ENCODE measurements at places on chromosomes 12 and 14.

GRCh38 chr12:114895827-114896226, 211.9 kb upstream of the TBX3 start:
- DNase-seq, result no peak

- no peak for DNase-seq
Measured at GRCh38 chr14:74592476-74593201, 19.4 kb downstream of the LTBP2 start.

GRCh38 chr14:45095143-45095542, 11.2 kb downstream of the PRPF39 start:
- no peak for DNase-seq

- DNase-seq, result no peak
Measured at GRCh38 chr14:49189375-49189774, 396.8 kb downstream of the RPS29 start.

GRCh38 chr12:19894803-19895202, 455.5 kb downstream of the AEBP2 start:
- DNase-seq, result no peak

DNA sequence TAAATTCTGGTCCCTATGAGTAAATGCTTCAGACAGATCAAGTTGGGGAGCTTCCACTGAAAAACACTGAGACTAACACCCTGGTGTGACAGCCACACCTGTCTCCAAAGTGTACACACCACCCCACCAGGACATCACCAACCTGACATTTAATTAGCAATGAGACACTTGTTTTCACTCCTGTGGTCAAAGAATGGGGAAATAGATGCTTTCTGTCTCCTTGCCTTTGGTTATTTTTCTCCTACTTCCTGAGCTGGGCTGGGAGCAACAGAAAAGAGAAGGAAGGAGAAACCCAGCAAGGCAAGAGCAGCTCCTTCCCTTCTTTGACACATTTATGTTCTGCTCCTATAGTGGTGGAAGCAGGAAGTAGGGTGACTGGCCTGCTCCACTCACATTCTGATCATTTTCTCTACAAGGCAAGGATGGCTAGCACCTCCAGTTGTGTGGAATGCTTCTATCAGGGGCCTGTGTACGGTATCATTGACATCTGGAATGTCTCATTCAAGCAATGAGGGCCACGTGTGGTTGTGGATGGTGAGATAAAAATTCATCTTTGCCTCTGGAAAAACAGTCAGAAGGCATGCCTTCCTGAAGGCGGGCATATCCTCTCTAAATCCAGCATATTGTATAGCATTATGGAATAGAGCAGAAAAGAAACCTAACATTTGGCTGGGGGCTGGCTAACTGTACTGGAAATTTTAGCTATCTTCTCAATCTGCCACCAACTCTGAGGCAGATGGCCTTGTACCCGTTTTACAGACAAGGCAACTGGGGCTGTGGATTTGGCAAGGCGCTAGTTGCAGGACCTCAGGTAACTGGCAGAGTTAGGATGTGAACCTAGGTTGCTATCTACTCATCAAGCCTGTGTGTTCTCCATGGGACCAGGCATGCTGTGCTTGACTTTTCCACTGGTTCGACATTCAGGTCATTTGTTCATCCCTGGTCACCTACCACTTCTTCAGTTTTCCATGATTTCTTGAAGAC, 24.8 kb upstream of the LGALS3 start:
- no peak for DNase-seq

GRCh38 chr12:18153826-18154225, 63.8 kb upstream of the RERGL start:
- DNase-seq, result no peak

- DNase-seq, result no peak
Measured at GRCh38 chr14:40623643-40624042, 983.0 kb upstream of the LRFN5 start.

GRCh38 chr12:954741-955140, 5.2 kb upstream of the RAD52 start:
- no peak for DNase-seq

DNA sequence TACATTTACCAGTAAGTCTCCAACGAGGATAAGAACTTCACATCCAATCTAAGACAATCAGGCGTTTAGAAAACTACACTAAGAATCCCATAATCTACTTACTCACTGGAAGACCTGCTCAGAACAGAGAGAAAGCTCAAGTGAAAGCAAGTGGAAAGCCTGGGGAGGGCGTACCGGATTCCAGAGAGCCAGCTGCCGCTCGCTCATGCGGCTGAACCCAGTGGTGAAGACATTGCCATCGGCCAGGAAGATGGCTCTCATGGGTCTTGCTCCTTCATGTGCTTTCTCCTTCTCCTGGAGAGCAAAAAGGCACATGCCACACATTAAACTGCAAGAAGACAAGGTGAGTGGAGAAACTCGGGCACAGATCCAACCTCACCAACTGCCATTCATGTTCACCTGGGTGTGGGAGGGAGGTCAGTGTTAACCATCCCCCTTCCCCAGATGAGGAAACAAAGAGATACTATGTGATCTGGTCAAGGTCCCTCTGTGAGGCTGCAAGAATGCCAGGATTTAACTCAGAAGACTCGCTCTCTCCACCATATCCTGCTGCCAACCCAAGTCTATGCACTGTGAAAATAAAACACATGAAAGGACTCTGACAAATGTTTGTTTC, 23.5 kb upstream of the SELPLG start:
- DNase-seq, result no peak

GRCh38 chr12:10048526-10048925, 18.0 kb downstream of the CLEC9A start:
- DNase-seq, result no peak

DNA sequence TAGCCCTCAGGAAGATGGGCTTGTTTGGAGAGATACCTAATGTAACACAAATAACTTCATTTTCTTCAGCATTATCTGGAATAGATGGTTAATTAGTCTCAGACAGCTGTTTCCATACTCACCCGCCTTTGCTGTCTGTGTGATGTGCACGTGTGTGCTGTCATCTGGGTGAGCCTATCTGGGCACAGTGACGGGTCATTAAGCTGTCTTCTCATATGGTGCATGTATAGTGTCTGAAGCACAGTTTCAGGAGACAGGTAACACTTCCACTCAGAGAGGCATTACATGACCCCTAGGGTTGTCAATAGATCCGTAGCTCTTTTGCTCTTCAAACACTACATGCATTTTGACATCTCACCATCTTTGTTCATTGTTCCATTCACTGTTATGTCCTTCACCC, 493.3 kb downstream of the APAF1 start:
- no peak for DNase-seq

DNA sequence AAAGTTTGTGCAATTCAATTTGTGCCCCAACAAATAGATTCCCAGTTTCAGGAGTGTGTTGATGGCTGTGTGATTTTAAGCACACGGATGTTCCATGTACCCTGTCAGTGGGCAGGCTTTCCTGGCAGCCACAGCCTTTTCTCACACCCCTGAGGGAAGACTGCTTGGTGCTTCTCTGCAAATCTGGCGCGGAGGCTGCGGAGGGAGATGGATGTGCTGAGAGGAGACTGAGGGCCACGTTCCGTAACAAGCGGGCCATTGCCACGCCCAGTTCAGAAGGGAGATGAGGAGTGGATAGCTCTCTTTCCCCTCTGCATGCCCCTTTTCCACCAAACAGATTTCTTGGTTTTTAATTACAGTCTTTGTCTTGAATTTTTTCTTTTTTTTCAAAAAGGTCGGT, 89.1 kb downstream of the BEGAIN start:
- no peak for DNase-seq

DNA sequence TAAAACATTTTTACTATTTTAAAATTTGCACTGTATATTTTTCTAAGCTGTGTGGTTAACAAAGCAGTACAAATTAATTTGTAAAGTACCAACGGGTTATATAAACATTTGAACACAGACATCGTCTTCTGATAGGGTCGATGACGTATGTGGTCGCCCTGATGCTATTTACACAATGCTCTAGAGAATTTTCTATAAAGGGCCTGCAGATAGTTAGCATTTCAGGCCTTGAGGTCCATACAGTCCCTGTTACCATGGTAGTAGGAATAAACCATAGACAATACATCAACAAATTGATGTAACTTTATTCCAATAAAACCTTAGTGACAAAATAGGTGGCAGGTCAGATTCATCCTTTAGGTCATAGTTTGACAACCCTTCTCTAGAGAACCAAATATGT, 25.7 kb upstream of the PDZRN4 start:
- DNase-seq, result no peak

- peak; percentile 85 for DNase-seq
Measured at GRCh38 chr14:55051423-55052268, at the start of gene MAPK1IP1L. Gene MAPK1IP1L (plus strand): TSS chr14:55051647. CDS start chr14:55061684, 10,037 bp downstream.

DNA sequence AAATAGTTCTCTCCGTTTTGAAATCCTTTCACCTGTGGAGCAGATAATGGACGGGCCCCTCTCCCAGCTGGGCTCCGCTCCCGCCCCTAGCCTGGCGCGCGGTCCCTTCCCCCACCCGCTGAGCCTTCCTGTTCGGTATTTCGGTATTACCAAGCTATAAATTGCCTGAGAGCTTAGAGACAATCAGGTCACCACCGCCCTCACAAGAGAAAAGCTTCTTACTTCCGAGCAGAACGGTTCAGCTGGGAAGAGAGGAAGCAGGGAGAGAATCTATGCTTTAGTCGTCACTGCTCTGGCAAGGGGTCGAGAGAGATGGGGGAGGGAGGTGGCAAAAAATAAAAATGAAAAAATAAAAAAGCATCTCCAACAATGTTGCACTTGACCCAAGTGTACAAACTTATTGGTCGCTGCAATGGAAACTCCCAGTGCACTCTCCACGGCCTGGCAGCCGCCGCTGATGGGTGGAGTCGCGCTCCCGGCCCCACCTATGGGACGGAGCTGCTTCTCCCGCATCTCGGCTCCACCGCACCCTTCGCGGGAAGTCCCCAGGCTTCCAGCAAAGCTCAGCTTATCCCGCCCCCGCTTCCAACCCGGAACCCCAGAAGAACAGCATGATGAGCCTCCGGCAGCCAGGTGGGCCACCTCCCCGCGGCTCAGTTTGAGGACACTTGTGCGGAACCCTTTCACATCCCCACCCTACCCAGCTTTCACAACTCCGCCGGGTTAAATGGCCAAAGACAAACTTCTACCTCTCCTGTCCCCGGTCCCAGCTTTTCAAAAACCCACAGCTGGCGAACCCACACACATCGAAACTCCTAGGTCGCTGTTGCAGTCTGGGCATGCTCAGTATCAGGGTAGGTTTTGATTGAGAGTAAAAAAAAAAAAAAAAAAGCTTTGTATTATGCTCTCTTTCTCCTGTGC, 832 bp upstream of the SYT1 start:
- DNase-seq, result peak; percentile 25

- no peak for DNase-seq
Measured at GRCh38 chr12:49094160-49094974, at the start of gene DHH. Gene DHH (minus strand): TSS chr12:49094801. CDS start chr12:49094512, 289 bp downstream.

GRCh38 chr12:45017916-45018315, 33.0 kb downstream of the DBX2 start:
- DNase-seq, result no peak

- DNase-seq, result no peak
Measured at GRCh38 chr14:94381149-94382030, 7.0 kb downstream of the SERPINA1 start.

DNA sequence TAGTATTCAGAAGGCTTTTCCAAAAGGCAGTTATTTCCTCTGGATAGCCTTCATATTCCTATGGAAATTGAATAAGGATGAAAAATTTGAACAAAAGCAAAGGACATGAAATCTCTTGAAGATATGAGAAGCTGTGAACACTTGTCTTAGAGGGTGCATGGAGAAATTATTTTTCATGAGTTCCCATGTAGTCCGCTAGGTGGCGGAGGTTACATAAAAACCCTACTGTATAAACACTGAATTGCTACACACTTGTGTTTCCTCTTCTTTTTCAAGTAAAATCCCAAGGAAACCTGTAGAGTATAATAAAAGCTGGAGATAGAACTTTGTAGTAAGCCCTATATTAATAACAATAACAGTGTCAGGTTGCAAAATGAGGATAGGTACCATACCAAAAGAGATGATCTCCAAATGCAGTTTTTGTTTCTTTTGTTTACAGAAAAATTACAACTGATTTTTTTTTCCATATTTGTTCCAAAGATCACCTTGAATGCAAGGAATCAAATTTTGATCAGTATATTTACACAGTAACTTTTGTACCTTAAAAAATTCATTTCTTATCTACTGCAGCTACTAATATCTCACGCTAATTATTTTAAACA, 37.8 kb upstream of the OR4E1 start:
- DNase-seq, result no peak

DNA sequence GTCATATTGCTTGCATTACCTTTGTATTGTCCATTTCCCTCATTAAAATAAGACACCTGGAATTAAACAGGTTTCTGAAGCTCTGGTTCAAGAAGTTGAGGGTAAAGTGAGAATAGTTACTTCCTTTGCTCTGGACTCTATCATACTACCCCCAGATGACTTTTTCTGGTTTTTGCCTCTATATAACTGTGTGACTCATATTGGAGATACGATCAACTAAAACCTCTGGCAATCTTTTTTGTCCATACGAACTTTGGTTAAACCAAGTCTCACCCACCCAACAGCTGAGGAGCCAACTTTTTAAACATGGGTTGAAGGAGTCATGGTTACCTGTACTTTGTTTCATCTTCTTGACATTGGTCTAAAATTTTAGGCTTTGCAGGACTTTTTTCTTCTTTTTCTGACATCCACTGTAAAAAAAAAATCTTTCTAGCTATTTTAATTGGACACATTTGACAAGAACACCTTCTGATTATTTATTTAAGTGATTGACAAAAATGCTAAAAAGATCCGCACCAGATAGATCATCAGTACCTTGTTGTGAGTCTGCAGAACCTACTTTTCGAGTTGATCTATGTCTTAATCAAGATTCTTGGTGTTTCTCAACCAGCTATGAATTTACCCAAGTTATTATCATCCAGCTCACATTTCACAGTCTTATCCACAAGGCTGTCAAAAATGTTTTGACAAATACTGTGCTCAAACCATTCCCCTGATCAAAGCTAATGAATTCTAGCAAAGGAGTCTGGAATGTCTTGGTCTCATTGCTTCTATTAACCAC, 166.0 kb downstream of the IPO8 start:
- DNase-seq, result no peak

DNA sequence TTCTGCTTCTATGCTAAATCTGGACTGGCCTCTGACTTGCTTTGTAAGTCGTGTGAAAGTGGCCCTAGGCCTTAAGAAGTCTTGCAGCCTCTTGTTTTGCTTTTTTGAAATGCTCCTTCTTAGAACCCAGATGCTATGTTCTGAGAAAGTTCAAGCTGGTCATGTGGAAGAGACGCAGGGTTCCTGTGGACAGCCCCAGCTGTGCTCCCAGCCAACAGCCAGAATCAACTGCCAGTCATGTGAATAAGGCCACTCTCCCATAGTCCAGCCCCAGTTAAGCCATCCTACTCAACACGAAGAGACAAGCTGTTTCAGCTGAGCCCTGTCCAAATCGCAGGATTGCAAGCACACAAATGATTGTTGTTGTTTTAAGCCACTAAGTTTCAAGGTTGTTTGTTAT, 37.3 kb upstream of the TBPL2 start:
- DNase-seq, result no peak

GRCh38 chr14:71320107-71320733, 413.0 kb downstream of the PCNX1 start:
- DNase-seq, result peak; percentile 93

GRCh38 chr14:67973436-67973835, 153.9 kb downstream of the RAD51B start:
- DNase-seq, result no peak

DNA sequence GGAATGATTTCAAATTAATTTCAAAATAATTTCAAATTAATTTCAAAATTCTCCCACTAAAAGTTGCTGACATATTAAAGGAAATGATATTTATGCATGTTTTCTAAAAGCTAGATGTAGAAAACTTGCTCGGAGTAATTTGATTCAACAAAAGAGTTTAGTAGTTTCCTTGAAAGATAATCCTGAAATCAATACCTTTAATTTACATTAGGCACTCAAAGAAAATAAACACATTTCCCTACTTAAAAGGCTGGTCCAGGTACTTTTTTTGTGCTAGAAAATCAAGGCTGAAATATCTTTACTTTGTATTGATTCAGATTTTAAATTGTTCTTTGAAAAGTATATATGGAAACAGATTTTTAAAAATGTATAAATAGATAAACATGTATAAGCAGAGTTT, 370.5 kb downstream of the RAD51B start:
- DNase-seq, result no peak

Data from NCI-H526 treated with DMSO at 0.1 percent for 48 hours (cell line).